Endothelial cell (in vitro differentiated cells): ENCODE measurements at places on chromosomes 11 and 22.

DNA sequence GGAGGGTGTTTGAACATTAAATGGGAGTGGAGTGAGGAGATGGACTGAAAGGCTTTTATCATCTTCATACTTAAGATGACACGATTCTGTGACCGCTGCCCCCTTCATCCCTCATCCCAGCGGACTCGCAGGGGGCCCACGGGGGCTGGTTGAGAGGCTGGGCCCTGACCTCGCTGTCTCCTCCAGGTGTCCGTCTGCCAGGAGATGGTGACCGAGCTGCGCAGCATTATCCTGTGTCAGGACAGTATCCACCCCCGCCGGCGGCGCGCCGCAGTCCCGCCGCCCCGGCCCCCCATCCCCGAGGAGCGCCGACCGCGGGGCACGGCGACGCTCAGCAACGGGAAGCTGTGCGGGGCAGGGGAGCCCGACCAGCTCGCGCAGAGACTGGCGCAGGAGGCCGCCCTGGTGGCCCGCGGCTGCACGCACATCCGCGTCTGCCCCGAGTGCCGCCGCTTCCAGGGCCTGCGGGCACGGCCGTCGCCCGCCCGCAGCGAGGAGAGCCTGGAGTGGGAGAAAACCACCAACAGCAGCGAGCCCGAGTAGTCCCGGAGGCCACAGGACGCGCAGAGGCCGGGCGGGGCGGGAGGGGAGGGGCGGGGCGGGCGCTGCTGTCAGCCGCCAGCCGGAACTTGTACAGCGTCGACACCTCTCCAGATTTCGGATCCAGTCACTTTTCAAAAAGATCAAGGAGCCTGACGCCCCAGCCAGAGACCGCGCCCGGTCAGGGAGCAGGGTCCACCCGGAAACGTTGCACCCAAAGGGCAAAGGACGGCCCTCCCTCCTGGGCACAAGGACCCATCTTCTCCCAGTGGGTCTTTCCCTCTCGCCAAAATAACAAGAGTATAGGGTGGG lies 38.0 kb upstream of the TBCEL start:
- DNase-seq: peak; percentile 67

DNA sequence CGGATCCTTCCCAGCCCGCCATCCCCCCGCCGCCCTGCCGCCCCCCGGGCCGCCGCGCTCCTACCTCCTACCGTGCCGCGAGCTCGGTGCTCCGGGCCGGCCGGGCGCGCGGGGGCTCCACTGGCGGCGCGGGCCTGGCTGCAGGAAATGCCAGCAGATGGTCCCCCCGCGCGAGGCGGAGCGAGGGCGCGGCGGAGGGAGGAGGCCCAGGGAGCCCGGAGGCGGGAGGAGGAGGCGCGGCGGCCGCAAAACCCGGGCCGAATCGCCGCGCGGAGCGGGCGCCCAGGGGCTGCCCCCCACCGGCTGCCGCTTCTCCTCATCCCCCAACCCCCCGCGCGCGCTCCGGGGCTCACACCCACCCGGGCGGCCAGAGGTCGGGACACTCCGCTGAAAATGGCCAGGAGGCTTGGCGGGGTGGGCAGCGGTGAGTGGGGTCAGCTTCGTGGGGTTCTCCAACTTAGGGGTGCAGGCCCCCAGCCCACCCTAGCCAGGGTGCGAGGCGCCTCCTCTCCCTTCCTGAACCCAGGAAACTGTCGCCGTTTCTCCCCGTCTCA lies at the start of gene OSBPL5:
OSBPL5 (minus strand) TSS at position 159 of the 554 bp plus-strand sequence. CDS start 36,162 bp downstream, outside the sequence.
- peak; percentile 60 for DNase-seq

GRCh38 chr11:125123947-125124617 lies 12.7 kb upstream of the TMEM218 start:
- DNase-seq: peak; percentile 33

GRCh38 chr11:69481393-69481844 lies at the start of gene LINC01488:
TSS of gene LINC01488 (plus strand) at chr11:69481663.
- DNase-seq: no peak

DNA sequence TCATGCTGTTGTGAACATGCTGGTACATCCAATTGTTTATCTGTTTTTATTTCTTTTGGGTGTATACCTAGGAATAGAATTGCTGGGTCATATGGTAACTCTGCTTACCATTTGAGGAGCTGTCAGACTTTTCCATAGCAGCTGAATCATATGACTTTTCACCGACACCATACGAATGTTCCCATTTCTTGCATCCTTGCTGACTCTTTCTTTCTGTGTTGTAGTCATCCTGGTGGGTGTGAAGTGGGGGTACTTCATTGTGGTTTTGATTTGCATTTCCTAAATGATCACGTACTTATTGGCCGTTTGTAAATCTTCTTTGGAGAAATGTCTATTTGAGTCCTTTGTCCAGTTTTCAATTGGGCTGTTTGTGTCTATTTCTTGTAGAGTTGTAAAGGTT lies 26.5 kb downstream of the ATXN10 start:
- no peak for DNase-seq

- no peak for DNase-seq
These were observed 118.6 kb downstream of the TRIM44 start for GRCh38 chr11:35780951-35781860.

GRCh38 chr11:32893343-32894148 lies 935 bp downstream of the QSER1 start:
- peak; percentile 82 for DNase-seq

- no peak for DNase-seq
These were observed 9.4 kb downstream of the TRIM29 start for GRCh38 chr11:120128392-120129119.

- no peak for DNase-seq
These were observed 693 bp downstream of the CSTF3 start for GRCh38 chr11:33160587-33160986.

DNA sequence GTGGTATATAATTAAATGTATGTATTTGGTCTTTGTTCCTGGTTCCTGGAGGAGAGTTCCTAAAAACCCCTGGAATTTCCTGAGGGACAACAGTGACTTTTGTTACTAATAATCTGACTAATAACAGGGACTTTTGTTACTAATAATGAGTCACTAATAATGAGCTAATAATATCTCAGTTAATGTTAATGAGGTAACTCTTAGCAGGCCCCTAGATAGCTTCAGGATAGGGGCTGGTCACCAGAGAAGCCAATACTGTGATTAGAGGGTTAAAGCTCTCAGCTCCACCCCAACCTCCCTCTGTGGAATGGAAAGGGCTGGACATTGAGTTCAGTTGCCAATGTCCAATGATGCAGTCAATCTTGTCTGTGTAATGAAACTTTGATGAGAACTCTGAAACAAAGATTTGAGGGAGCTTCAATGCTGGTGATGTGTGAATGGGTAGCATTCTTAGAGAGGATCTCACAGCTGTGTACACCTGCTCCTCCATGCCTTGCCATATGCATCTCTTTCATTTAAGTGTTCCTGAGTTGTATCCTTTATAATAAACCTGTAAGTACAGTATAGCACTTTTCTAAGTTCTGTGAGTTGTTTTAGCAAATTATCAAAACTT lies 1431.4 kb upstream of the TENM4 start:
- no peak for DNase-seq

DNA sequence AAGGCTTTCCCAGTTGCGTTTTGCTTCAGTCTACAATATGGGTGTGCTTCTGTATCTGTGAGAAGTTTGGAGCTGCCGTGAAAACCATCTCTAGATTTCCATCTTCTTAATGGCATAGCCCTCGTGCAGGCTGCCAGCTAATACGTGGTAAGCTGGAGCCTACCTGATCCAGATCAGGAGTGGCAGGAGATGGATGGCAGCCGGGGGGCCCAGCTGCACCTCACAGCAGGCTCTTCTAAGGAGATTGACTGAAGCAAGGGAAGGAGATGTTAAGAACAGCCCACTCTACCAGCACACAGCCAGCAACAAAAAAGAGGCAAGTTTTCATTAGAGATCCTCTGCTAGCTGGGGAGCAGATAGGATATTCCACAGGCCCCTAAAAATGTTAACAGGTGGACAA lies 115.5 kb downstream of the MSANTD4 start:
- DNase-seq: no peak

DNA sequence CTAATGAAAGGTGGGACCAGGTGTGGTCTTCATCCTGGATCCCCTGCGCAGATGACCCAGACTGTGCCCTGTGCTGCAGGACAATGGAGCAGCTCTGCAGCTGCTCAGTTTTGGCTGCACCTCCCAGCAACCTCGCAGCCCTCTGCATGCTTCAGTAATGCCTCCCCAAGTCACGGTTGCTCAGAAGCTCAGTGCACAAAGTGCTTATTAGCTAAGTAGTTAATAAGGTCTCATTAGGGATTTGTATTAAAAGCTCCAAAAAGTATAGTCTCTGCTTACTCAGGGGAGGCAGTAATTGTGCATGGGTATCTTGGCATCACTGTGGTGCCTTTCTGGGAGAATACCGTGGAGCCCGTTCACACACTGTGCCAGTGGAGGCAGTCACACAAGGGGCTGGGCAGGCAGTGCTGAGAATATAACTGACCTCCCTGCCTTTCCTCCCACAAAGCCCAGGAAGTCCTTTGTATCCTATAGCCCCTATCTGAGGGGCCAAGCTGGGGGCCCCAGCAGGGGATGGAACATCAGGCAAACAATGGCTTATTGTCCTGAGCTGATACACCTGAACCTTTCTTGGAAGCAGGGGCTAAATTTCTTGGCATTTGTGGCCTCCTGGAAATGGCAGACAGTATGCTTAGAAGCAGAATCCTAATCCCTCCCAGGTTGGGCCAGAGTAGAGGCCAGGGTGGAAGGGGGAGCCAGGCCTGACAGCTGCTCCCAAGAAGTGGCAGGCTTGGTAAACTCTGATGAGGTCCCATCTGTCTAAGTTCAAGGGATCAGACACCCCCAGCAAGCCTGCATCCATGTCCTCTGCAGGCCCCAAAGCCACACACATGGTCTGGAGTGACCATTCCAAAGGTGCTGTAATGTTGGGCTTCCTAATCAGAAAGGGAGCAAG lies 125.5 kb upstream of the PARVA start:
- DNase-seq: no peak

DNA sequence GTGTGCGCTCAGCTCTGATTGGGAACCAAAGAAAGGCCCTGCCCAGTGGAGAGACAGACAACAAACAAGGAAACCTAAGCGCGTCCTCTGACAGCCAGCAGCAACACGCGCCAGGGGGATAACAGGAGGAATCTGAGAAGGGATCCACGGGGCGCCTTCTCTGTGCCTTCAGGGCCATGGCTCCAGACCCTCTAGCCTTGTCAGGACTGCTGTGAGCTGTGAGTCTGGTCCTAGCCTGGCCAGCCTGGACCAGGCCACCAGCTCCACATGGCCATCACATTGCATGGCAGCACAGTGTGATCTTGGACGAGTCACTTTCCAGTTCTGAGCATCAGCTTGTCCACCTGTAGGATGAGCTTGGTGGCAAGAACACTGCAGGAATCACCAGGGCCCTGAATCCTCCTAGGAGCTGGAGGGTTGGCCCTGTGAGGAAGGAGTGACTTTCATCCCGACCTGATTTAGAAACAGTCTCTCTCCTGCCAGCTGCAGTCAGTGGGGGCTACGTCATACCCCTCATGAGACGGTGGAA lies 11.8 kb upstream of the MGAT3 start:
- no peak for DNase-seq

DNA sequence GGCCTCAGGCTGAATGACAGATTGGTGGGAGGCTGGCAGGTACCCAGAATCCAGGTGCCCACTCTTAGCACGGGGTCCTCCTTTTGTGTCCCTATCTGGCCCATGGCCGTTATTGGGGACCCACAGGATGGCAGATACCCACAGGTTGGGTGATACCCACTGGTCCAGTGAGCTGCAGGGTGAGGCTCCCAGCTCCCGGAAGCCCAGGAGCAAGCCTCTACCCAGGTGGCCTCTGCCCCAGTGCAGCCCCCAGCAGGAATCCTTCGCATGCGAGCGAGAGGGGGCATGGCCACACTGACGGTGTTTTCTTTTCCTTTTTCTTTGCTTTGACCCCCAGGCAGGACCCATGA lies 116.1 kb downstream of the PHF21B start:
- DNase-seq: no peak

- DNase-seq: peak; percentile 84
These were observed 6.3 kb downstream of the CEND1 start for GRCh38 chr11:783581-784015.

GRCh38 chr11:108316061-108316460 lies 93.2 kb downstream of the ATM start:
- DNase-seq: no peak
